Hematopoietic multipotent progenitor cell treated with erythropoietin and hydrocortisone succinate and interleukin-3 and kit ligand, for 8 days (in vitro differentiated cells): ENCODE measurements at places on chromosomes 6 and 20.

DNA sequence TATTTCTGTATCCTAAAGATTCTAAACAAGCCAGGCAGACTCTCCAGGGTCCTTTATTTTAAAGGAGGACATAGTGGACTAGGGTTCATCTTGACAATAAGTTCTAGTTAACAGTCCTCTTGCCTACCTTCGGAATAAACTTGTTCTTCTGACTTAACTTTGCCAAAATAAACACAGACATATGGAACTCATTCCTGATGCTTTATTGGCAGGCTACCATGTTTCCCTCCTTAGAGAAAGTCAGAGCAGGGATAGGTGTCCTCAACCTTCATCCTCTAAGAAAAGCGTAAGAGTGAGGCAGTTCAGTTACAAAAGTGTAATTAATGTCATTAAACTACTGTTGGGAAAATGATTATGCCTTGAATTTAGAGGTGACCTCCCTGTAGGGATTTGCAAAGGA, 46.9 kb upstream of the NRSN1 start:
- DNase-seq, result no peak

- peak; percentile 67 for DNase-seq
These were observed 47.5 kb downstream of the DSTN start for GRCh38 chr20:17617212-17617867.

DNA sequence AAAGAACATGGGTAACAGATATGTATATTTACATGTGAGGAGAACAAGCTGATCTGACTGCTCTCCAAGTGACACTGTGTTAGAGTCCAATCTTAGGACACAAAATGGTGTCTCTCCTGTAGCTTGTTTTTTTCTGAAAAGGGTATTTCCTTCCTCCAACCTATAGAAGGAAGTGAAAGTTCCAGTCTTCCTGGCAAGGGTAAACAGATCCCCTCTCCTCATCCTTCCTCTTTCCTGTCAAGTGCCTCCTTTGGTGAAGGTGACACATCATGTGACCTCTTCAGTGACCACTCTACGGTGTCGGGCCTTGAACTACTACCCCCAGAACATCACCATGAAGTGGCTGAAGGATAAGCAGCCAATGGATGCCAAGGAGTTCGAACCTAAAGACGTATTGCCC, 5.2 kb downstream of the HFE start:
- DNase-seq, result no peak

DNA sequence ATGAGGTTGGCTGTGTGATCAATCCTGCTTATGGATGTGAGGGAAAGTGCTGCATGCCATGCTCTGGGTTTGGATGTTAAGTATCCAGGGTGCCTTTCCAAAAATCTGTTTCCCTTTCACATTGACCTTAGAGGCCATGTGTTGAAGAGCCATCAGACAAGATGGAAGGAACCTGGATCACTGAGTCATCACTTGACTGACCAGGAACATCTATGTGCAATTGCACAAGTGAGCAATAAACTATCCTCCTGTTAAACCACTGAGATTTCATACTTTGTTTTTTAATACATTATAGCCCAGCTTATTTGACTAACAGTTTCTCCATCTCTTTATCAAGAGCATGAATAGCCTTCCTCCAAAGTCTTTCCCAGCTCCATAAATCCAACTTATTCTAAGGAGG, 17.8 kb upstream of the TMEM14A start:
- DNase-seq, result no peak

DNA sequence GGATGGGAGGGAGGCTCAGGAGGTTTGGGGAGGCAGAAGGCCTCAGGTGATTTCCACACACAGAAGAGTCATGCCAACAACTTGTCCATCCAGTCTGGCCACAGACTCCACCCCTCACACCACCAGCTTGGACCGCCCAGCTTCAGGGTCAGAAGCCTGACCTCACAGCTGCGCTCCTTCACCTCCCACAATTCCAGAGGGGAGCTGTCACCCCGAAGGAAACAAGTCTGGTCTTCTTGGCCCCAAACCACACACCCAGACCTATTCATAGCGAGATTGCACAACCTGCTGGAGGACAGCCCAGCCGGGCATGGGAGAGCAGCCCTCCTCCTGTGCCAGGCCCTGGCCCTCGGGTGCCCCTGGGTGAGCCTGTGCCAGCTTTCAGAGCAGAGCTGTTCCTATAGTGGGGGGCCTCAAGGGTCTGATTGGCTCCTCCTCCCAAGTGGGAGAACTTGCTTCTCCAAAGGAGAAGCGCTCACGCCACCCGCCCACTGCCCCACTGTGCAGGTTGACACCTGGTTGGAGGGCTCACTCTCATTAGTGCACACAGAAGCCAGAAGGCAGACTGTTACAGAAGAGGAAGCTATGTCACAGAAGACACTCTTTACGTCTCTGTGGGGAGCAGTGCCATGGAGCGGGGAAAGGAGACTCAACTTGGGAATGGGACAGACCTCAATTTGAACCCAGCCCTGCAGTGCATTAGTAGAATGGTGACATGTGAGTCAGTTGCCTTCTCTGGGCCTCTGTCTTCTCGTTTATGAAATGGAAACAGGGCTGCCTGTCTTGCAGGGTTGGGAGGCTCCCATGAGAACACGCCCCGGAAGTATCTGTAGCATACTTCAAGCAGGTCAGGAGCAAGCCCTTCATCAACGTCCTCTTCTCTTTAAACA, 128.8 kb downstream of the FOXO3 start:
- no peak for DNase-seq

GRCh38 chr6:109662192-109662591, 28.8 kb downstream of the AK9 start:
- no peak for DNase-seq

DNA sequence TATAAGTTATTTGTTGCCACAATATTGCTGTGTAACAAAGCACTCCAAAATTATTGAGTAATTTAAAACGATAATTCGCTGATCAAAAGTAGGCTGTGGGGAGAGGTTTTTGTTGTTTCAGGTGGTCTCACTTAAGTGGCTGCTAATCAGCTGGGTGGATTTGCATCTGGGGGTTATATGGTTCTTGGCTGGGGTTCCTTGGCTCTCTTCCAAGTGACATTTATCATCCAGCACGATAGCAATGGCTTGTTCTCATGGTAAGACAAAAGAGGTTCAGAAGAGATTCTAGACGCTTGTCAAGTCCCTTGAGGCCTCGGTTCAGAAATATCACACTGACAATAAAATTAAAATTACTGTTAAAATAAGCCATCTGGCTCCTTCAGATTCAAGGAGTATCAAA, 1648.8 kb downstream of the GRIK2 start:
- DNase-seq, result no peak

DNA sequence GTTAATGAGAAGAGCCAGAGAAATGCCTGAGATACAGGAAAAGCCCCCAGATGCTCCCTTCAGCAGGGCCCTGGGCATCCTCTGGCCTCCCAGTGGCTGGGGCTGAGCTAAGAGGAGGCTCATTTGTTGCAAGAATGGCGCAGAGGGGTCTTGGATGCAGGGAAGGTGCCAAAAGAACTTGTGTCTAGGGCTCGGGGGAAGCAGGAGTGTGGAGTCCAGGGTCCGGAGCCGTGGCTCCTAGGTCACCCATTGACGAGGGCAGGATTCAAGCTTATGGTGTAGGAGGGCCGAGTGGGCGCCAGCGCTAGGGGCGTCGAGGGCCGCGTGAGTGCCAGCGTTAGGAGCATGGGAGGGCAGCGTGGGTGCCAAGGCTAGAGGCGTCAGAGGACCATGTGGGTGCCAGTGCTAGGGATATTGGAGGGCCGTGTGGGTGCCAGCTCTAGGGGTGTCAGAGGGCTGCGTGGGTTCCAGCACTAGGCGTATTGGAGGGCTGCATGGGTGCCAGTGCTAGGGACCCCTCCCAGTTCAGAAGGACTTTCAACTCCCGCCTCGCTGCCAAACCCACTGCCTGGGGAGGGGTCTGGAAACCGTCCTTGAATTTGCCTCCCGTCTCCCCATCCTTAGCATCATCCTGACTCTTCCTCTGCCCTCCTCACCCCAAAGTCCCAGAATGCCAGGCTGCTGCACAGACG, 250.5 kb upstream of the AFDN start:
- no peak for DNase-seq

DNA sequence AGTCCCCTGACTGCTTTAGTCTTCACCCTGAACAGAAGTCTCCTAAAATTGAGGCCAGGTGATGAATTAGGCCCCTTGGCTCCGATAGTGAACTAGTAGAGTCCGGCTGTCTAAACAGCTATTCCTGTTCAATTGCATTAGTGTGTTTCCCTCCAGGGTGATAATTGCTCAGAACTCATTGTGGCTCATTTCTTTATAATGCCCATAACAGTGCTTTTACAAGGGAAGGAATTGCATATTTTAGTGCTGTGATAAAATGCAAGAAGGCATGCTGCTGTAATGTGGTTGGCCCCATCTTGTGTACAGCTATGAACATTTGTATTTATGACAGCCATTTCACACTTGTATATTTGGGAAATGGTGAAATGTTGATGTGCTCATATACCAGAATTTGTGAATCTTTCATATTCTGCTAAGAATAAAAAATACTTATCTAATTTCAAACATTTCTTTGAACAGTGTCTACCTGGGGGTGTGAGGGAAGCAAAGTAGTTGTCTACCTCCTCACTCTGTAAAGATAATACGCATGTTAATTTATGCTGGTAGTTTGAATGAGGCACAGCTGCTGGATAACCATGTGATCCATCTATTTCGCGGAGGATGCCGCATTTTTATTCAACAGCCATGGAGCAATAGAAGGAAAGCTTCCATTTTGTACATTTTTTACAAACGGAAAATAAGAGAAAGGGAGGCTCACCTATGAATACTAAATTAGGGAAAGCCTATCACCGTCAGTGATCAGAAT, 451.4 kb downstream of the NKAIN2 start:
- no peak for DNase-seq

- DNase-seq, result peak; percentile 72
These were observed 20.4 kb upstream of the EFHC1 start for GRCh38 chr6:52399511-52400312.

DNA sequence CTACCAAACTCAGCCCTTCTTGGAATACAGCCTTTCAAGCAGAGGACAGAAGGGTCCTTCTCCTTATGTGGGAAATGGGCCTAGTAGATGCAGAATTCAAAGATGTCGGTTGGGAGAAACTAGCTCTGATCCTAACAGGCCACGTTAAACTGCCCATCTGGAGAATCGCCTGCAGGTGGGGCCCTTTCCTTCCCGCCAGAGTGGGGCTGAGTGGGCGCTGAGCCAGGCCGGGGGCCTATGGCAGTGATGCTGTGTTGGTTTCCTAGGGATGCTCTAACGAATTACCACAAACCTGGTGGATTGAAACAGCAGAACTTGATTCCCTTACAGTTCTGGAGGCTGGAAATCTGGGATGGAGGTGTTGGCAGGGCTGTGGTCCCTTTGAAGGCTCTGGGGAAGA, 9.1 kb downstream of the MAPK13 start:
- no peak for DNase-seq

DNA sequence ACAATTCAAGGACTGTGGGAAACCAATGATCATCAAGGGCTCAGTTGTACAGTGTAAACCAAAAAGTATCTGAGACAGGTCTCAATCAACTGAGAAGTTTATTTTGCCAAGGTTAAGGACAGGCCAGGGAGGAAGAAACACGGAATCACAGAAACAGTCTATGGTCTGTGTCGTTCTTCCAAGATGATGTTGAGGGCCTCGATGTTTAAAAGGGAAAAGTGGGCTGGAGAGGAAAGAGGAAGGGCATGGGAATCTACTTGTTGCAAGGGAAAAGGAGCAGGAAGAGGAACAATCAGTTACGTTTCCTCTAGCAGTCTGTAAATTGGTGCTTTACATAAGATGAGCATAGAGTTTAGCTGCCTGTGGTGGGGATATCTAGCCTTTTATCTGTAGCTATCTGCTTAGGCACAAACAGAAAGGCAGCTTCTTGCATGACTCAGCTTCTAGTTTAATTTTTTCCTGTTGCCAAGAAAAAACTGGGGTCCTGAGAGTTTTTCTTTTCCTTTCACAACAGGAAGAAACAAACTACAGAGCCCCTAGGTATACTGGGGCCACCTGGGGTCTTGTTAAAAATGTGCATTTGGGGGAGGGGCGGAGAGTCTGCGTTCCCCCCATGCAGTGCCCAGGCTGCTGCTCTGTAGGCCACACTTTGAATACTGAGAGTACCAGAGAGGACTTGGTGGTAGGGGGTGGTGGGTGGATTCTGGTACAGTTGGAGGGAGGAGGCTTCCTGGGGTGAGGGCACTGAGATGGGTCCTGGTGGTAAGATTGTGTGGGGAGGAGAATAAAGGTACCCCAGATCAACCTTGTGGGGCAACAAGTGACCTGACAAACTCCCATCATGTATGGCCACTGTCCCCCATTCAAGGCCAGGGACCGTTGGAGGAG, 35.3 kb upstream of the EZR start:
- DNase-seq, result peak; percentile 84

GRCh38 chr20:20856306-20856705, 143.9 kb upstream of the RALGAPA2 start:
- DNase-seq, result no peak

DNA sequence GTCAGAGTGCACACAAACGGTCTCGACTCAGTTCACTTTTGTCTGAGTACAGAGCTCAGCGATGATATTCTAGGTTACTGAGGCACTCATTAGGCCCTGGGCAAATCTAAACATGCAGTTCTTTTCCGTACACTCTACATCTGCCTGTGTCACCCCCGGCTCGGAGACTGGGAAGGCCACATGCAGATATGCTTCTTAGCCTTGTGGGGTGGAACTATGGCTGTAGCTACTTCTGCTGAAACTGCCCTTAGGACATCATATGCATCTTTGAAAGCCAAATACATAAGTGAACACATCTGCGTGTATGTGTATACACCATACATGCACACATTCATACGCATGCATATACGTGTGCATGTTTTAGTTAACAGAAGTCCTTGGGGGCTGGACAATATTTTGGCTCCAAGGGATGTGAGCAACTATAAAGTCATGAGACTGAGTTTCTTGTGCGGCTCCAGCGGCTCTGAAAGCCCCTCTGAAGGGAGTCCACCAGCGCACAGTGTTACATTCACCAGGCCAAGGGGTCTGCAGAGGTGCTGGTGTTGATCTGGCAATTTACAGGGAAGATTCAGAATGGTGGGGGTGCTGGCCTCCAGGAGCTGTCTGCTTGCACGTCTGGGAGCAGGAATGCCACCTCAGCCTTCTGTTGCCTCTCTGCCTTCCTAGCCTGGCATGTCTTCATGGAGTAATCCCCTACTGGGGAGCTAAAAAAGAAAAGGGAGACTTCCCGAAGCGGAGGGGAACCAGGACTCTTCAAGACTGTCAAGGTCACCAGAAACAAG, 31.6 kb downstream of the PSMG4 start:
- no peak for DNase-seq

GRCh38 chr6:105759015-105759414, 327.1 kb upstream of the PRDM1 start:
- no peak for DNase-seq

GRCh38 chr20:61014491-61014890, 237.6 kb upstream of the CDH4 start:
- no peak for DNase-seq

GRCh38 chr20:2509468-2509781, 710 bp upstream of the ZNF343 start:
- no peak for DNase-seq

GRCh38 chr6:113094779-113095178, 747.6 kb downstream of the RFPL4B start:
- no peak for DNase-seq

DNA sequence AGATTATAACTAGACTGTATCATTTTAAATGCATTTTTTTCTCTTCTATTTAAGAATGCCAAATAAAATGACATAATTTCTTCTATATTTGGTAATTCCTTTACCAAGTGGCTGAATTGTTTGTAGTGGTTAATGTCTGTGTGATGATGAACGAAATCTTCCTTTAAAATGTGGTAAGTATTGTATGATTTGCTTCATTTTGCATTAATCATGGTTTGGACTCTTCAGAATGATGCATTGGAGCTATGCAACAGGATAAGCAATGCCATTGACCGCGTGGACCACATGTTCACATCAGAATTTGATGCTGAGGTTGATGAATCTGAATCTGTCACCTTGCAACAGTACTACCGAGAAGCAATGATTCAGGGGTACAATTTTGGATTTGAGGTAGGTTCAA, 99.6 kb downstream of the MAP3K4 start:
- no peak for DNase-seq
